ENCODE measurements at places on chromosomes 1 and 21. TPM values are rescaled to one million over a fixed set of nuclear protein-coding genes. Genes with fewer than 3 reads are reported as not detected.
A peak's percentile ranks its signal among the peaks of the same experiment; 100 is the strongest.

Gene SPRR2E
- not detected for total RNA-seq

GRCh38 chr1:221961532-221962292 lies 219.8 kb upstream of the DUSP10 start:
- H3K36me3 ChIP-seq = no peaks in the 10 kb centered on the region
- no peaks in the 10 kb centered on the region for H3K27me3 ChIP-seq
- no peaks in the 10 kb centered on the region for H3K4me1 ChIP-seq
- DNase-seq = no peak

- no peak overlapping the region for H3K4me3 ChIP-seq
- no peak for DNase-seq
- H3K4me1 ChIP-seq = no peaks in the 10 kb centered on the region
- no peak overlapping the region for H3K27ac ChIP-seq
- no peaks in the 10 kb centered on the region for H3K36me3 ChIP-seq
- no peaks in the 10 kb centered on the region for H3K27me3 ChIP-seq
Observed at GRCh38 chr1:29736582-29737188, 500.4 kb downstream of the PTPRU start.

- DNase-seq = no peak
- no peaks in the 10 kb centered on the region for H3K36me3 ChIP-seq
- no peaks in the 10 kb centered on the region for H3K4me1 ChIP-seq
- H3K27ac ChIP-seq = no peak overlapping the region
- H3K4me3 ChIP-seq = no peak overlapping the region
- no peaks in the 10 kb centered on the region for H3K27me3 ChIP-seq
Observed at GRCh38 chr1:169338617-169339016, 29.0 kb downstream of the NME7 start.

Gene AMY1B
- not detected for total RNA-seq

DNA sequence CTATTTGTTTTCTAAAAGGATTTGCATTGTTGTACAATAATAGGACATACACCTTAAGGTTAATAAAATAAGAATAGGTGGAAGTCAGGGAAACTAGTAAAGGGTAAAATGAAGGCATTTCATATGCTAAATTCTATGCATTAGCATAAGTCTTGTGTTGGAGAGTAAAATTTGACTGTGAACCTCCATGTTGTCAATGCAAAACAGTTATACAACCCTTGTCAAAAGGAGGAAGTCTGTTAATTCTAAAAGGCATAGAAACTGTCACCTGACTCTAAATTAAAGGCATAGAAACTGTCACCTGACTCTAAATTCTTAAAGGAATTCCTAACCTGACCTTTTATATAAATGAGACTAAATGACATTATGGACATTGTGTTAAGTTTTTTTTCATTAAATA lies 291.8 kb downstream of the OLFM3 start:
- H3K4me3 ChIP-seq = no peak overlapping the region
- DNase-seq = no peak
- H3K27ac ChIP-seq = no peak overlapping the region
- H3K27me3 ChIP-seq = no peaks in the 10 kb centered on the region

DNA sequence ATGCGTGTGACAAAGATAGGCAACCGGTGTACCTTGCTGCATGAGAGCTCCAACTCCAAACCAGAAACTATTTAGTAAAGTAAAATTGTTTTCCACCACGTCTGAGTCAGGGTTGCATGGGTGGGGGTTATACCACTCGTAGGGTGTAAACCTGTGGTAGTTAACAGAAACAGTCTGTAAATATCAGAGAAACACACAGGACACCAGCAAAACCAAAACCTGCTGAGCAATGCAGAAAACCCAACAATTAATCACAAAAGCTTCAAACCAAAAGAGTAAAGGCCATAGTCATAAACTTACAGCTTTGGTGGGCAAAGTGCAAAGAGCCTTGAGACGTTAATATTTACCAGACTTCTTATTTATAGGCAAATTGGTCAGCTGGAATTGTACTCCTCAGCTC lies 282.7 kb downstream of the BACH1 start:
- no peak overlapping the region for H3K4me3 ChIP-seq
- no peaks in the 10 kb centered on the region for H3K36me3 ChIP-seq
- H3K27ac ChIP-seq = no peak overlapping the region
- no peak for DNase-seq

Gene C1orf141
- not detected for total RNA-seq

Gene NTRK1
- 2.5 TPM for total RNA-seq

GRCh38 chr1:239125893-239126292 lies 260.5 kb upstream of the CHRM3 start:
- no peaks in the 10 kb centered on the region for H3K27me3 ChIP-seq
- DNase-seq = no peak
- H3K36me3 ChIP-seq = no peaks in the 10 kb centered on the region
- H3K27ac ChIP-seq = no peak overlapping the region

- DNase-seq = no peak
- H3K36me3 ChIP-seq = peaks cover 35% of the 10 kb centered on the region
- H3K4me3 ChIP-seq = no peak overlapping the region
- H3K27ac ChIP-seq = no peak overlapping the region
Observed at GRCh38 chr21:17789656-17790055, 29.5 kb downstream of the C21orf91 start.

Gene SMCP
- total RNA-seq = not detected

GRCh38 chr1:15368888-15369287 lies 40.8 kb upstream of the EFHD2 start:
- no peaks in the 10 kb centered on the region for H3K36me3 ChIP-seq
- DNase-seq = no peak
- no peak overlapping the region for H3K4me3 ChIP-seq
- H3K27me3 ChIP-seq = no peaks in the 10 kb centered on the region

DNA sequence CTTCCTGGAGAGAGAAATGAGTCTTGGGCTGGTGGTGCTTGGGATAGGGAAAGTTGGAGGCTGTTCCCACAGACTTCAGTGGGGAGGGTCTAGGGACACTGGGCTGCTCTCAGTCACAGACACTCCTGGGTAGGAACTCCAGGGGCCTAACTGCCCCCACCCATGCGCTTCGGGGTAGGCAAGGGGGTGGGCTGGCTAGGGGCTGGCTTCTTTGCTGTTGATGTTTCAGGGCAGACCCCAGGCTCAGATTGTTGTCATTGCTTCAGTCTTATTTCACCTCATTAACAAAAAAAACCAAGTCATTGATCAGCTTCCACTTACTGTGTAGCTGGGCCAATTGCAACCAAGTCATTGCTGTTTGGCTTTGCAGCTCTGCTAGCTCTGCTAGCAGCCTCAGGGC lies 160.1 kb upstream of the CSF3R start:
- no peaks in the 10 kb centered on the region for H3K4me1 ChIP-seq
- H3K27ac ChIP-seq = no peak overlapping the region
- no peaks in the 10 kb centered on the region for H3K36me3 ChIP-seq
- no peak overlapping the region for H3K4me3 ChIP-seq

- H3K27me3 ChIP-seq = no peaks in the 10 kb centered on the region
- no peak overlapping the region for H3K4me3 ChIP-seq
- no peak overlapping the region for H3K27ac ChIP-seq
- H3K4me1 ChIP-seq = no peaks in the 10 kb centered on the region
- DNase-seq = no peak
- H3K36me3 ChIP-seq = no peaks in the 10 kb centered on the region
Observed at GRCh38 chr1:101081496-101082488, 56.2 kb upstream of the DPH5 start.

DNA sequence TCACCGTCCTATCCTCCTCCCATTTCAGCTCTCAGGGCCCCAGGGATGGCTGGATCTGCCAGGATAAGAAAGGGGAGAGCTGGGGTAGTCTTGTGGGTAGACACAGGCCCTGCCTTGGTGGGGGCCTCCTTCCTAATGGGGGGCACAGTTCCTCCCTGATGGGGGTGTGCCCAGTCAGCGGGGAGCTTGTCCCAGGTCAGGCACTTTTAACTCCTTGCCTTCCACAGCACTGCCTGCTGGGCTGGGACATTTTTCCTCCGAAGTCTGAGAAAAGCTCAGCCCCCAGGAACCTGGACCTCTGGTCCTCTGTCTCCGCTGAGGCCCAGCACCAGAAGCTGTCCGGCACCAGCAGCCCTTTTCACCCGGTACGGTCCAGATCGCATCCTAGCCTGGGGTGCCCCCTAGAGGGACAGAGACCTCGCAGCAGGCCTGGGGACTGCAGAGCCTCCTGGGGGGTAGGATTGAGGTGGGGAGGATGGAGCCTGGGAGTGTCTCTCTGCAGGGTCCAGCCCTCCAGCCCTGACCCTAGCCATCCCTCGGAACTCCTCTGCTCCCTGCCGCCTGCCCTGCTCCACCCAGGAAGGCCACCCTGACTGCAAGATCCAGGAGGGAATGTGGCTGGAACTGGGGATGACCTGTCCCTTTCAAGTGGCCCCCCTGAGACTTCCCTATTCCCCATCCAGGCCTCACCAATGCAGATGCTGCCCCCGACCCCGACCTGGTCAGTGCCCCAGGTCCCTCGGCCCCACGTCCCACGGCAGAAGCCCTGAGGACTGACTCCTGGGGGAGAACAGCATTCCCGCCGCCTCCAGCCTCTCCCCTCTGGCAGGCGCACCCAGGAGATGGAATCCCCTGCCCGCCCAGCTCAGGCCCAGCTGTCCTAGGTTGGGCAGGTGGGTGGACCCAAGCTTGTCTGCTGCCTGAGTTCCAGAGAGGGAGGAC lies 12.0 kb downstream of the MIIP start:
- H3K36me3 ChIP-seq = peaks cover 38% of the 10 kb centered on the region
- H3K27me3 ChIP-seq = no peaks in the 10 kb centered on the region
- no peak for DNase-seq
- H3K4me1 ChIP-seq = no peaks in the 10 kb centered on the region
- no peak overlapping the region for H3K4me3 ChIP-seq

DNA sequence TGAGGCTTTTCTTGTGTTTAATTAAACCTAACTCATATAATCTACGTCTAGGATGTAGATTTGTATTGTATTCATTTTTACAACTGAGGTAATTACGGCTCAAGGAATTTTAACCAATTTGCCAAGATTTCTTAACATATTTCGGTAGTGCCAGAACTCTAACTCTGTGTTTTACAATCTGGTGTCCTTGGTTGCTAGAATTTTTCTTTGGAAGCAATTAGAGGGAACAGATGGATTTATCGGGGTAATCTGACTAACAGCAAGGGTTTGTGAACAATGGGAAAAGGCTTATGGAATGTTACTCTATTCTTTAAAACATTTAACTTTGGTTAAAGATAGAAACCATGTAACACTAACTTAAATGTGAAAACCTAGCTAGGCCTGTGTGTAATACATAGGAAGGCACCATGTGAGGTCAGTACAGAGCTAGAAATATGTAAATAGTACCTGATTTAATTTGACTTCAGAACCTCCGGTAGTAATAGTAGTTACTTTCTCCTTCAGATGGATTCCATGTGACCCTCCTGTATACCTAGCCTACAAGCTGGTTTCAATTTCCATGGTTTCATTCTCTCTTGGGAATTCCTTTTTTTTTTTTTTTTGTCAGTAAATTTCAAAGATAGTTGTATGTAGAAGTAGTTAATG lies 1.2 kb downstream of the MTF2 start:
- peak overlapping the region; percentile 88 for H3K4me3 ChIP-seq
- H3K4me1 ChIP-seq = peaks cover 33% of the 10 kb centered on the region
- H3K36me3 ChIP-seq = peaks cover 8% of the 10 kb centered on the region
- H3K27ac ChIP-seq = peak overlapping the region; percentile 85
- H3K27me3 ChIP-seq = no peaks in the 10 kb centered on the region
- no peak for DNase-seq

- H3K27me3 ChIP-seq = peaks cover 77% of the 10 kb centered on the region
- no peaks in the 10 kb centered on the region for H3K36me3 ChIP-seq
- DNase-seq = no peak
- H3K4me3 ChIP-seq = no peak overlapping the region
Observed at GRCh38 chr1:44412601-44413000, 7.5 kb downstream of the RNF220 start.

GRCh38 chr1:245807306-245807705 lies 652.5 kb downstream of the KIF26B start:
- no peak for DNase-seq
- H3K36me3 ChIP-seq = no peaks in the 10 kb centered on the region
- H3K27ac ChIP-seq = no peak overlapping the region
- no peaks in the 10 kb centered on the region for H3K27me3 ChIP-seq
- H3K4me1 ChIP-seq = no peaks in the 10 kb centered on the region

GRCh38 chr1:68347415-68347814 lies 102.3 kb downstream of the RPE65 start:
- H3K27me3 ChIP-seq = no peaks in the 10 kb centered on the region
- no peak overlapping the region for H3K4me3 ChIP-seq
- H3K27ac ChIP-seq = no peak overlapping the region
- peaks cover 6% of the 10 kb centered on the region for H3K4me1 ChIP-seq
- no peak for DNase-seq

GRCh38 chr1:53634571-53634979 lies 104.4 kb downstream of the GLIS1 start:
- H3K27me3 ChIP-seq = no peaks in the 10 kb centered on the region
- no peaks in the 10 kb centered on the region for H3K36me3 ChIP-seq
- H3K4me1 ChIP-seq = no peaks in the 10 kb centered on the region
- DNase-seq = peak; percentile 89

GRCh38 chr1:154460695-154461260 lies 41.2 kb upstream of the TDRD10 start:
- H3K27ac ChIP-seq = peak overlapping the region; percentile 84
- H3K27me3 ChIP-seq = no peaks in the 10 kb centered on the region
- no peak overlapping the region for H3K4me3 ChIP-seq
- DNase-seq = no peak

Gene CFAP107
- not detected for total RNA-seq

GRCh38 chr1:67747671-67748546 lies 62.9 kb downstream of the GADD45A start:
- no peaks in the 10 kb centered on the region for H3K27me3 ChIP-seq
- peak overlapping the region; percentile 89 for H3K27ac ChIP-seq
- DNase-seq = no peak
- peaks cover 45% of the 10 kb centered on the region for H3K4me1 ChIP-seq
- no peaks in the 10 kb centered on the region for H3K36me3 ChIP-seq

DNA sequence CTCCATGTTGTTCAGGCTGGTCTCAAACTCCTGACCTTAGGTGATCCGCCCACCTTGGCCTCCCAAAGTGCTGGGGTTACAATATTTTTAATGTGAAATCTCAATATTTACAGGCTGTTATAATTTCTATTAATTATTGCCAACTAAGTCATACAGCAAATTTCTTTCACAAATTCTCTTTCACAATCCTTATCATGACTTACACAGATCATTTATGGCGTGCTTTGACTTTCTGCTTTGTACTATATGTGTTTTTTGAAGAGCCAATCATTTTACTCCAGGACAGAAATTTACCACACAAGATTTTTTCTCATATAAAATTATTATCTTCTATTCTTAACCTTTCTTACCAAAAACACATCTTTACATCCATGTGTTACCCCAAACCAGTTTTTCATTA lies 1729.9 kb downstream of the NCAM2 start:
- no peak overlapping the region for H3K27ac ChIP-seq
- no peaks in the 10 kb centered on the region for H3K36me3 ChIP-seq
- H3K27me3 ChIP-seq = no peaks in the 10 kb centered on the region
- H3K4me1 ChIP-seq = no peaks in the 10 kb centered on the region

Gene PTPN7
- total RNA-seq = 1.7 TPM

DNA sequence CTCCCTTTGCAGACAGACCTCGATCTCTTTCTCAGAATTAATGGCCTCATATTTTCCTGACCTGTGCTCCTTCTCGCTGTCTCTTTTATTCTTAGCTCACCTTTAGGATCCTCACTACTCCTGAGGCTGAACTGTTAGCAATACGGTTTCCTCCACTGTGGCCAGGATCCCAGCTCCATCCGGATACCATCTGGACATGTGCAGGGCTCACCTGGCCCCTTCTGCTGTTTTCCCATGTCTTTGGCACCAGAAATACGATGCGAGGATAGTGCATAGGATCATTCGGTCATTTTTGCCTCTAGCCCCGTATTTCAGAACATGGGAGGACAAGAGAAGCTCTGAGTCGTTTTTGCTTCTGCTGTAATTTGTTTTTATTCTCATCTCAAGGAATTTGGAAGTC lies 108.5 kb upstream of the KIF26B start:
- no peak overlapping the region for H3K27ac ChIP-seq
- no peak for DNase-seq
- no peak overlapping the region for H3K4me3 ChIP-seq
- H3K27me3 ChIP-seq = no peaks in the 10 kb centered on the region
- peaks cover 8% of the 10 kb centered on the region for H3K4me1 ChIP-seq
